ENCODE measurements at places on chromosomes 2 and 18.
A peak's percentile ranks its signal among the peaks of the same experiment; 100 is the strongest.

DNA sequence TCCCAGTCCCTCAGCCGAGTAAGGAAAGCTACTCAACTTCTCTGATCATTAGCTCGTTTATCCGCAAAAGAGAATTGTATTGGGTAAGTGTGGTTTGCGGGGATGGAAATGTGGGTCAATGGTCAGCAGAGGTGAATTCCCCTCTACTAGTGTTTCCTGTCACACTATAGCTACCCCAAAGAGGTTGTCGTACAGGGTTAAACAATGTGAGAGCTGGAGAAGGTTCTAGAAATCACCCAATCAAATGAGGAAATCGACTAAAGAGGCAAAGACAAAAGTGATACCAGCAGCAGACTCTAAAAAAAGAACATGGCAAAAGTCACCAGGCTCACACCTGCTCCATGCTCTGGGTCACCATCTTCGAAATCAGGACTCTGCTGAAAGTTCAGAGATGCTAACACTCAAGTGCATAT, 144.7 kb upstream of the ITGA4 start:
- DNase-seq = no peak

GRCh38 chr2:193153576-193153975, 958.8 kb upstream of the TMEFF2 start:
- DNase-seq = peak; percentile 48

DNA sequence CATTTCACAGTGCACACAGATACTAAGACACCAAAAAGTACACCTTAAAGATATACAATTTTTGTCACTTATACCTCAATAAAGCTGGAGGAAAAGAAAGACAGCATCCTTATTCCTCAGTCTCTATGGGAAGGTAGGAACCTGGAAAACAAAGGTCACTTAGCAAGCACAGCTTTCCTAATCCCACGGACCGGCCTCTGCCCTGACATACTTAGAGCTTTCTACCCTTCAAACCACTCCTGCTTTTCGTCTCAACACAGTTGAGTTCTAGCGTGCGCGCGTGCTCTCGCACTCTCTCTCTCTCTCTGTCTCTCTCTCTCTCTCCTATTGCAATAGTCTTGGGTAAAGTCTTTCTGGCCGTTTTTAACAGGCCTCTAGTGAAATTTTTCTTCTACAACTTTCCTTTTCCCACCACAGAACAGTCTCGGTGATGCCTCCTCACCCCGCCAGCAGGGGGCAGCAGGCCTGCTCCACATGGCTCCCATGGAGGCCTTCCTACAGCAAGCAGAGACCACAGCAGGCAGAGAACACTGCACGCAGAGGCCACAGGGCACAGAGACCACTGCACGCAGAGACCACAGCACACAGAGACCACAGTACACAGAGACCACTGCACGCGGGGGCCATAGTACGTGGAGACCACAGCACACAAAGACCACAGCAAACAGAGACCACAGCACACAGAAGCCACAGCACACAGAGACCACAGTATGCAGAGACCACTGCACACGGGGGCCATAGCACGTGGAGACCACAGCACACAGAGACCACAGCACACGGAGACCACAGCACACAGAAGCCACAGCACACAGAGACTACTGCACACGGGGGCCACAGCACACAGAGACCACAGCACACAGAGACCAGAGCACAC, 106.9 kb downstream of the FBXO15 start:
- DNase-seq = no peak

GRCh38 chr2:152421521-152422370, 86.8 kb downstream of the FMNL2 start:
- DNase-seq = peak; percentile 90

DNA sequence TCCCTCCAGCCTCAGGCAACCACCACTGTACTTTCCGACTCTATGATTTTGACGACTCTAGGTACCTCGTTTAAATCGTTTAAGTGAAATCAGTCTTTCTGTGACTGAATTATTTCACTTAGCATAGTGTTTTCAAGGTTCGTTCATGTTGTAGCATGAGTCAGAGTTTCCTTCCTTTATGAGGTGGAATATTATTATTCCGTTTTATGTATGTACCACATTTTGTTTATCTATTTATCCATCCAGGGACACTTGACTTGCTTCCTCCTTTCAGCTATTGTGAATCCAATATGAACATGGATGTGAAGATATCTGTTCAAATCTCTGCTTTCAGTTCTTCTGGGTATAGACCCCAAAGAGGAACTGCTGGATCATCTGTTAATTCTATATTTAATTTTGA, 19.1 kb downstream of the IL1R2 start:
- DNase-seq = no peak

GRCh38 chr2:160252278-160252887, 52.3 kb upstream of the ITGB6 start:
- no peak for DNase-seq

GRCh38 chr18:46423226-46423805, 233.7 kb downstream of the LOXHD1 start:
- DNase-seq = no peak

- no peak for DNase-seq
Measured at GRCh38 chr2:21498016-21498415, 374.2 kb downstream of the TDRD15 start.

DNA sequence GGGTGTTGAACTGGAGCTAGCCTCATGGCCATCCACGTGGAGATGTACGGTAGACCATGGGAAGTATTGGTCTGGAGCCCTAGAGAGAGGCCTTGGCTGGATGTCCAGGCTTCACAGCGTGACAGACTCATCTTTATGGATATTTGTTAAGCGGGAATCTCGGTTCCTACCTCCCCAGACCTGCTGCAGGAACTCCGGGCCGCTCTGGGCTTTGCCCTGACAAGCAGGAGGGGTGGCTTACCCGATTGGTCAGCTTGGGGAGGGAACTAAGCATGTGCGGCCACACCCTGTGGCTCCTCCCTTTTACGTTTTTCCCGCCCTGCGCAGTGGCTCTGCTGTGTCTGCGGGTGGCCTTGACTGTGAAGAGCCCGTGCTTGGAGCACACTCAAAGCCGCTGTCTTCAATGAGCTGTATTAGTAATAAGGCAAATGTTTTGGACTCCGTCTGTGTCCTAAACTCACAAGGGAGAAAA, 52.3 kb downstream of the PAPOLG start:
- no peak for DNase-seq

DNA sequence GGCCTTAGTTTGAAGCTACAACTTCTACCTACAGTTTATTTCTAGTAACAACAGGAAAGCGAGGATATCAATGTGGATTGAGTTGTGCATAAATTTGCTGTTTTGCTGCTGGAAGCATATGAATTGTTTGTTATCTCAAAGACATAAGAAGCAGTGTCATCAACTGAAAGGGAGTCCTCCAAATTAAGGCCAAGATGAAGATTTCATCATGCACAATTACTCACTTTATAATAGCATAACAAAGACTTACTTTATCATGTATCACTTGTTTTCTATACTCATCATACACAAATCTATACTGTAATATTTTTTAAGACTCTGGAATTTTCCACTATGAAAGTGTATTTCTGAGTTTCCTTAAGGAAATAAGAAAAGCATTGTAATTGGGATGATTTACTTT, 136.1 kb upstream of the FANCL start:
- DNase-seq = no peak

DNA sequence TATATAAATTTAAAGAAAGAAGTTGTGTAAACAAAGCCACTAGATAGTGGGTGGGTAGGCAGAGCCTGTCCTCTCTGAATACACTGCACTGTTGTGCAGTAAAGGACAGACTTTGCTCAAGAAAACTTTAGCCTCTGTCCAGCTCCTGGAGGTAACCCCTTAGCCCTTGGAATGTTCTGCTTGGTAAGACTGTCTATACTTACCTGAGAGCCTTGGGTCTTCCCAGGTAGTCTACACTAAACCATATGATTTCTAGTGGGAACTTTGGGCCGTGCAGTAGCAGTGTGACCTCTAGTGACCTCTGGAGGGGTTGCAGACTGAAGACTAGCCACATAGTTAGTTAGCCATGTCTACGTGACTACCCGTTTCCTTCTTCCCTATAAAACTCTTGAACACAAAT, 678.3 kb upstream of the NRXN1 start:
- no peak for DNase-seq

DNA sequence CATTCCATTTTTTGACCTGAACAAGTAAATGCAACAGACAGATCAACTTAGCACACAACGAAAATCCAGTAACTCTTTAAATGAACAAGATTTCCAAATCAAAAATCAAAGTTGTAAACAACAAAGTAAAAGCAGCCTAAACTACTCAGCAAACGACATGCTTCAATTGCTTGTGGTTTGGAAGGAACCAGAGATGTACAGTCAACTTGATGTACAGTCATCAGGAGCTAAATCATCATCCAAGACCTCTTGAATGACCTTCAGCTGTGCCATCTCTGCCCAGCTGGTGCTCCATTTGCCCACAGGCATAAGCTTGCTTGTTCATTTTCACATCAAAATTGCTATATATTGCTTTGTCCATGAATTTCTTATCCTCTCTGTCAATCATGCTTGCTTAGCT, 109.8 kb downstream of the UPP2 start:
- no peak for DNase-seq

DNA sequence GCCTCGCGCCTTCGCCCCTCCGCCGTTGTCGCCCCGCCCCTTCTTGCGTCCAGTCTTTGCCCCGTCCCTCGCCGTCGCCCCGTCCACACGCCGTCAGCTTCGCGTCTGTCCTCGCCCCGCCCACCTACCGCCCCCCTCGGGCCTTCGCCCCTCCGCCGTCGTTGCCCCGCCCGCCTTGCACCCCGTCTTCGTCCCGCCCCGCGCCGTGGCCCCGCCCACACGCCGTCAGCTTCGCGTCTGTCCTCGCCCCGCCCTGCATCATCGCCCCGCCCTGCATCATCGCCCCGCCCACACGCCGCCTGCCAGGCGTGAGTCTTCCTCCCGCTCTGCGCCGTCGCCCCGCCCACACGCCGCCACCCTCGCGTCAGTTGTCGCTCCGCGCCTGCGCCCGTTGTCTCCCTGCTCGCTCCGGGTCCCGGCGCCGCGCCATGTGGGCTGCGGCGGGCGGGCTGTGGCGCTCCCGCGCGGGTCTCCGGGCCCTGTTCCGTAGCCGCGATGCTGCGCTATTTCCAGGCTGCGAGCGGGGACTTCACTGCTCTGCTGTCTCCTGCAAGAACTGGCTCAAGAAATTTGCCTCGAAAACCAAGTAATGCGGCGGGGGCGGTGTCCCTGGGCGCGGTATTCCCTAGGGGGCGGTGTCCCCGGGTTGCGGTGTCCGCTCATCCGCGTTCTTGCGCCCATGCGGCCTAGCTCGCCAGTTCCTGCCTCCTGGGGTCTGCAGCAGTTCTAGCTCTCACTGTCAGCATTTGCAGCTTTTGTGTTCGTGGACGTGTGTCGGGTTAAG, at the start of gene RBFA:
RBFA (plus strand) TSS at position 367 of the 784 bp plus-strand sequence; CDS start at position 429, 62 bp downstream.
- DNase-seq = peak; percentile 83

DNA sequence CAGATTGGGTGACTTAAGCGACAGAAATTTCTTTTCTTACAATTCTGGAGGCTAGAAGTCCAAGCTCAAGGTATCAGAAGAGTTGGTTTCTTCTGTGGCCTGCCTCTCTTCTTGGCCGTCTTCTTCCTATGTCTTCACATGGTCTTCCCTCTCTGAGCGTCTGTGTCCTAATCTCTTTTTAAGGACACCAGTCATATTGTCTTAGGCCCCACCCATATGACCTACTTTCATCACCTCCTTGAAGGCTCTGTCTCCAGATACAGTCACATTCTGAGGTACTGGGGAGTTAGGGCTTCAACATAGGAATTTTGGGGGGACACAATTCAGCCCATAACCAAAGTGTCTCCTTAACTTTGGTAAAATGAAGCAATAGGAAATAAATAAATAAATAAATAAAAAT, 110.9 kb upstream of the EPC2 start:
- DNase-seq = no peak

DNA sequence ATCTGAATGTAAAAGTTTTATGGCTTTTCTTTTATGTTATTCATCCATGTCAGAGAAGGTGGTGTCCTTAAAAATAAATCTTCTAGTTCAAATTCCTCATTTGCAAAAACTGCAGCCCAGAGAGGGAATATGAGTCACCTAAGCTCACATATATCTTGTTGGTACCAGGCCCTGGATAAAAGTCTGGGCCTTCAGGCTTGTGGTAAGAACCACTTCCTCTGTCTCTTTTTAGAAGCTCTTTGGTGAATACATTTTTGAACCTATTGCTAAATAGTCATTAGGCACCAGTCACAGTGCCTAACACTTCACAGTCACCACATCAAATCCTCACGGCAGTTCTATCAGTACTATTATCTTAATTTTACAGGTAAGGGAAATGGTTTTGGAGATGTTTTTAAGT, 199.2 kb downstream of the KCNS3 start:
- DNase-seq = peak; percentile 33

- no peak for DNase-seq
Measured at GRCh38 chr2:115650827-115651226, 1208.4 kb downstream of the DPP10 start.

- no peak for DNase-seq
Measured at GRCh38 chr2:74238879-74239278, 40.5 kb downstream of the MTHFD2 start.

DNA sequence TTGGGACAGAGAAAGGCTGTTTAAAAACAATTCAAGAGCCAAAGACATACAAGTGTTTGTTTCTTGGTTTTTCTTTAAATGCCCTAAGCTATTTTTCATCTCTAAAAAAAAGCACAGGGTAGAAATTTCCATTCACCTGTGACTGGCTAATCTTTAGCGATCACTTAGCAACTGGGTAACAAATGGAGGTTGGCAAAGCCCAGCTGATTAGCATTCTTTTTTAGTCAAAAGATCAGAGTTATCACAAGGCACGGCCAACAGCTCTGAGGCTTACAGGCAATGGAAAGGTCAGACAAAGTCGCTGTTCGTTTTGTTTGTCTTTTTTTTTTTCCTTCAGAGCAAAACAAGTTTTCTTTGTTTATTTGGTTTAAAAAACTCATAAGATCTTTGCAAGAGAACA, 29.0 kb upstream of the TTR start:
- no peak for DNase-seq

- DNase-seq = no peak
Measured at GRCh38 chr2:216888081-216888480, 28.2 kb upstream of the TNP1 start.

DNA sequence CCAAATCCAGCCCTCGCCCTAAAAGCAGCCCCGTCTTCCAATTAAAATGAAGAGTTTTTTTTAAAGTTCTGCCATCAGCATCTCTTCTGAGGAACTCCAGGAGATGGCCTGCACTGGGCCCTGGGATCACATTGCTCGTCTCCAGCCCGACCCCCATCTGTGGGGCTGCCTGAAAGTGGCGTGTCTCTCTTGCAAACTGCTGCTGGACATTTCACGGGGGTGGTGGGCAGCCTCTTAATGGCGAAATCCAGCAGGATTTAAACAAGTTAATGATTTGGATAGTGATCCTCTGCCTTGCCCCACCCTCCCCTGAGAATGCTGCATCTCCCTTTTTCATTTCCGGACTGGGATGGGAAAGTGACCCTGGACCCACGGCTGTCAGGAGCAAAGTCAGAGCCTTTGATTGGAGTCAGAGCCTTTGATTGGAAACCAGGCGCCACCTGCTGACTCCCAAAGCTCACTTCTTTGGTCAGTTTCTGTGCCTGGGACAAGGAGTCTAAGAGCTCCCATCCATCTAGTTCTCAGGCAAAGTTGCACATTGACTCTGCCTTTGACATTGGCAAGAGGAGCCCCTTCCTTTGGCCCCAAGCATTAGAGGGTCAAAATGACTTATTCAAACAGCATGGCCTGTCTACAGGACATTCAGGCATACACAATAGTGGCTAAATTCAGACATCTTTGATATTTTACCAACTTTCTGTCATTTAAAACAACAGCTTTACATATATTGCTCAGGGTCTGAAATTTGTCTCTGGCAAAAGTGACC, 155.2 kb downstream of the SH3BP4 start:
- no peak for DNase-seq

GRCh38 chr2:235613649-235614048, 119.8 kb downstream of the AGAP1 start:
- DNase-seq = no peak

- DNase-seq = no peak
Measured at GRCh38 chr2:171310889-171311288, 122.9 kb downstream of the METTL8 start.

Measured in epithelial cell of prostate (primary cell).